Activated T-cell treated with anti-CD3 and anti-CD28 coated beads, Interleukin-2, amount 50 U/mL, for 72 hours (primary cell): ENCODE measurements at places on chromosomes 5 and 9. TPM values are rescaled to one million over a fixed set of nuclear protein-coding genes. Genes with fewer than 3 reads are reported as not detected.

HEXB gene
- total RNA-seq = 45.8 TPM

UNC5A gene
- not detected for total RNA-seq

WDR38 gene
- not detected for total RNA-seq

LTC4S gene
- total RNA-seq = 1.5 TPM

PCDHGA12 gene
- 0.12 TPM for total RNA-seq

CDX1 gene
- not detected for total RNA-seq
